Parietal lobe (tissue), 2 donors: ENCODE measurements at places on chromosomes 1 and 21. TPM values are rescaled to one million over a fixed set of nuclear protein-coding genes. Genes with fewer than 3 reads are reported as not detected.

Gene ADGRB2
- total RNA-seq = 103 TPM

Gene LEFTY1
- not detected for total RNA-seq

Gene LMX1A
- 0.31 TPM for total RNA-seq

Gene FCER1G
- total RNA-seq = 3.8 TPM

Gene SHE
- total RNA-seq = 1.3 TPM

Gene SEMA6C
- total RNA-seq = 40.1 TPM

Gene TRIM58
- 5.3 TPM for total RNA-seq
